ENCODE measurements at places on chromosomes 1 and 21.

DNA sequence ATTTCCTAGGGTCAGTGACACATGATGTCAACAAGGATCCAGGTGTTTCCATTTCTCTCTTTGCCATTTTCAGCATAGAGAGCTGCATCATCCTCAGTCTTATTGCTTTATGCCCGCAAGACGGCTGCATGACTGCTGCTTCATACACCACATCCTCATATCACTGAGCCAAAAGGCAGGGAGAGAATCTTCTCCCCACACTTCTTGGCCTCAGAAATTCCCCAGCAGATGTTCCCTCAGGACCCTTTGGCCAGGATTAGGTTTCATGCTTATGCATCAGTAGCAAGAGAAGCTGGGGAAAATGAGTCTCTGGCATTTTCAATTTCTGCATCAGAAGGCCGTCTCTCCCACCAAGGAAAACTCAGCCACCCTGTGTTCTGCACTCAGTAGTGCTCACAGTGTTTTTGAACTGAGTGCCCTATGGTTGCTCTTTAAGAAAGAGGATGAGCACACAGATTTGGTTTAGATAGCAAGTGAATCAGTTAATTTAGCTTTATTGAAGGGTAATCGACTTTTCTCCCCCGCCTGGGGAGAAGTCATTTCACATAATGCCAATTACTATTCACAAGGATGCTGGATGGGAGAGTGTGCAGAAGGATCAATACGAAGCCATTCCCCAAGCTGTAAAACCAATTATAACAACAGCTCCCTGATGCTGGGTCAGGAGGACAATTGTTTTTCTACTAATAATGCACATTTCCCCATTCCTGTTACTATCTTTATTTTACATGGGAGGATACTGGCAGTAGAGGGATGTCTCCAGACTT, 360.2 kb downstream of the HHIPL2 start:
- no peak for DNase-seq

GRCh38 chr1:95475686-95476457, 241.9 kb downstream of the RWDD3 start:
- DNase-seq: no peak

GRCh38 chr1:61050541-61051442, 31.6 kb upstream of the NFIA start:
- DNase-seq: no peak

DNA sequence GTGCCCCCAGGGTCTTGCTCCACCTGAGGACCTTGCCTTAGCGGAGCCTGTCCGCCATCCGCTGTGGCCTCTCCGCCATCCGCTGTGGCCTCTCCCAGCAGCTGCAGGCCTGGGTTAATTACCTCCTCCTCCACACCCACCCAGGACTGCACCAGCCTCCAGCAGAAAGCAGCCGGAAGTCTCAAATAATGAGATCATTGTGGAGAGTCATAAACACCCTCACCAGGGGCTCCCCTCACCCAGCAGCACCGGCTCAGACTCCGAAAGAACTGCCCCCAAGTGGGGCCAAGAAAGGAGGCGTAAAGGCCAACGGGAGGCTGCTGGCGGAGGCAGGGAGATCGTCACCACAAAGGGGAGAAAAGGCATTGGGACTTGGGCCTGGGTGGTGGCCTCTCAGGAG, 10.7 kb upstream of the GPR153 start:
- DNase-seq: no peak

GRCh38 chr1:188877668-188878067, 1600.0 kb downstream of the BRINP3 start:
- DNase-seq: no peak

- no peak for DNase-seq
These were observed 175.8 kb downstream of the APP start for GRCh38 chr21:25994758-25995163.

- DNase-seq: no peak
These were observed 183.3 kb downstream of the CRB1 start for GRCh38 chr1:197451381-197451780.

DNA sequence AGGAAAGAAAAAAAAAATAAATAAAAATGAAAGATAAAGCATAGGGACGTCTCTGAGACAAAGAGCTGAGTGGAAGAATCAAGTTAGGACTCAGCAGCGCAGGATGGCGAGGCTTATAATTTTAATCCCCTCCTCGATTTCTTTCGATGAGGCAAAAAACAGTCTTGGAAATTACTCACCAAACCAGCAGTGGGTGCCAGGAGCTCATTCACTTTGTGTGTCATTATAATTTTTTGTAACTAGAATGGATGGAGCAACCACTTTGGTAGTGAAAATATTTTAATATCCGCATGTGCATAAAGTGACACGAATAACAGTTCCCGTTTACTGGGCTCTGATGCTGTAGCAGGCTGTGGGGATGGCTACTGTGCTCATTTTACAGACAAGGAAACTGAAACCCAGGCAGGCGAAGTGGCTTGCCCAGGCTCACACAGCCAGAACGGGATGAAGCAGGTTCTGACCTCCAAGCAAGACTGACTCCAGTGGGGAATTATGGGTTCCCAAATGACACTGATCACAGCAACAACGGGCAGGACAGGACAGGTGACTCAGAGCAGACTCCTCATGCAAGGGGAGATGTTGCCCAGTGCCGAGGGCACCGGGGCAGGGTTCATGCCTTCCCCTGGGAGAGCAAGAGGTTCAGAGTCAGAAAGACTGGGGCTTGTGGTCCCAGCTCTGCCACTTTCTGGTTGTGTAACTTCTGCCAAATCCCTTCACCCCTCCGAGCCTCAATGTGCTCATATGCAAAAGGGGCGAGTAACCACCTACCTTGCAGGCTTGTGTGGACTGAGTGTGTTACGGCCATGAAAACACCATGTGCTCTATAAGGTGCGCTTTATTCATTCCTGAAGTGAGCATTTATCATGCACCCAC, 63.6 kb downstream of the RUNX3 start:
- DNase-seq: peak; percentile 33

GRCh38 chr1:111690306-111690617, 48.9 kb downstream of the INKA2 start:
- DNase-seq: no peak

GRCh38 chr1:985126-985525, 3.2 kb upstream of the PERM1 start:
- no peak for DNase-seq

- no peak for DNase-seq
These were observed 478 bp downstream of the MAD2L2 start for GRCh38 chr1:11680270-11681070.

GRCh38 chr1:22418933-22419382, 32.7 kb upstream of the ZBTB40 start:
- peak; percentile 41 for DNase-seq

GRCh38 chr21:36297406-36297937, 22.5 kb upstream of the MORC3 start:
- peak; percentile 46 for DNase-seq

GRCh38 chr1:145777357-145778145, 46.3 kb downstream of the RNF115 start:
- no peak for DNase-seq

DNA sequence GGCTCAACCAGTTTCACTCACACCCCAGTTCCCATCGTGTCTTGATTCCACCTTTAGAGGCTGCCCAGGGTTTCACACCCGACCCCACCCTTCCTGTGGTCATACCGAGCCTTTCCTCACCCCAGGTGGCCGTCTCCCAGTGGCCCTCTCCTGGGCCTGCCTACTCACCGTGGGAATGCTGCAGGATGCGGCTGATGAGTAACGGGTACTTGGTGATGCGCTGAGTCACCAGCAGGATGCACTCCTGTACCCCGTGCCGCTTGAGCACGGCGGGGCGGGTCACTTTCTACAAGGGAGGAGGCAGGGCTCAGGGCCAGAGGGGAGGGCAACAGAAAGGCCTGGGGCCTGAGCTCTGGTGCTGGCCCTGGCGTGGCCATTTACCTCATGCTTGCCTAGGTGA, 16.4 kb downstream of the ARHGEF2 start:
- DNase-seq: peak; percentile 60

DNA sequence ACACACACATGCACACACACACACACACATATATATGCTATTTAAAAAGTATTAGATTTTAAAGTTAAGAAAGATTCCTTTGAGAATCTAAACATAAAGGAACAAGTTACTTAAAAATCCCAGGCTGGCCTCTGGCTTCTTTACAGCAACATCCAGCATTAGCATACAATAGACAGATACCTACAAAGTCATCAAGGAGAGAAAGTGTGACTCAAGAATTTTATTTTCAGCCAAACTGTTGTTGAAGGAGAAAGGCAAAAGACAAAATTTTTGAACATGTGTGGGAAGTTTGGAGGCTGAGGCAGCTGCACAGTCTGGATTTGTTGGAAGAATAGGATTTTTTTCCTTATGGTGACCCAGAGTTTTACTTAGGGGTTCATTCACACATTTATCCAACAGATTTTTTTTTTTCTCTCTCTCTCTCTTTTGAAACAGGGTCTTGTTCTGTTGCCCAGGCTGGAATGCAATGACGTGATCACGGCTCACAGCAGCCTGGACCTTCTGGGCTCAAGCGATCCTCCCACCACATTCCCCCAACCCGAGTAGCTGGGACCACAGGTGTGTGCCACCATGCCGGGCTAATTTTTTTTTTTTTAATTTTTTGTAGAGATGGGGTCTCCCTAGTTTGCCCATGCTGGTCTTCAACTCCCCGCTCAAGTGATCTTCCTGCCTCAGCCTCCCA, 24.0 kb upstream of the SPOCD1 start:
- DNase-seq: no peak

DNA sequence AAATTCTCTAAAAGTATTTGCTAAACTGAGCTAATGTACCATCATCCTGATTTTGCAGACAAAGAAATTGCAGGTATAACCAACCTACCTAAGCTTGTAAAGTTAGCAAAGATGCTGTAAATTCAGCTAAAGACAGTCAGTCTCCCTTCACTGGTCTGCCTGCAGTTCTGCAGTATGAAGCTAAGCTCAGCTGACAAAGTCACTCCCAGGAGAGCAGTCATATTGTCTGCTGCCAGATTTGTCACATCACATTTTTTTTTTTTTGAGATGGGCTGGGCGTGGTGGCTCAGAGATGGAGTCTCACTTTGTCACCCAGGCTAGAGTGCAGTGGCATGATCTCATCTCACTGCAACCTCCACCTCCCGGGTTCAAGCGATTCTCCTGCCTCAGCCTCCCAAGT, 8.9 kb upstream of the CMPK1 start:
- no peak for DNase-seq

- DNase-seq: no peak
These were observed 41.2 kb downstream of the CDCP2 start for GRCh38 chr1:54111624-54112023.
